Melanocyte of skin (primary cell): ENCODE measurements at places on chromosomes 12 and 14. TPM values are rescaled to one million over a fixed set of nuclear protein-coding genes. Genes with fewer than 3 reads are reported as not detected.

RHEBL1 gene
- total RNA-seq = 2.5 and 6.3 TPM in 2 replicates

WSCD2 gene
- total RNA-seq = under 0.01 TPM in 1 of 2 replicates, not detected in the other

SERPINA12 gene
- not detected in 2 replicates for total RNA-seq

SLC16A7 gene
- total RNA-seq = 11.0 and 11.6 TPM in 2 replicates

PLBD1 gene
- 1.5 and 3.7 TPM in 2 replicates for total RNA-seq

CIROP gene
- total RNA-seq = not detected in 2 replicates

CLEC14A gene
- total RNA-seq = not detected in 2 replicates

CPNE8 gene
- 30.4 and 31.3 TPM in 2 replicates for total RNA-seq

TTC6 gene
- not detected in 2 replicates for total RNA-seq

CKAP4 gene
- 40.3 and 54.9 TPM in 2 replicates for total RNA-seq

KRT74 gene
- total RNA-seq = not detected in 2 replicates

TRIM9 gene
- 6.9 and 12.4 TPM in 2 replicates for total RNA-seq

BLTP3B gene
- 20.0 and 32.2 TPM in 2 replicates for total RNA-seq

WNT1 gene
- total RNA-seq = not detected in 2 replicates
